CD4-positive, alpha-beta T cell treated with Interleukin-17A for 1 hour (primary cell): ENCODE measurements at places on chromosomes 5 and 9.

DNA sequence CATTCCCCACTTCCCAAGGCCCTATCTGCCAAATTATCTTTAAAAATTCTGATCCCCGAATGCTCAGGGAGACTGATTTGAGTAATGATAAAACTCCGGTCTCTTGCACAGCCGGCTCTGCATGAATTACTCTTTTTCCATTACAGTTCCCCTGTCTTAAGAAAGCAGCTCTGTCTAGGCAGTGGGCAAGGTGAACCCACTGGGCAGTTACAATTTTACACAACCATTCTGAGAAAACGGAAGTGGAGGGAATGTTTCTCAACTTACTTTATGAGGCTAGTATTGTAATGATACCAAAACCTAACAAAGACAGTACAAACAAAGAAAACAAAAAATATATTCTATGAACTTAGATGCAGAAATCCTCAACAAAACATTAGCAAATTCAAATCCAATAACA lies 100.0 kb downstream of the MCTP1 start:
- DNase-seq: no peak

- no peak for DNase-seq
These were observed 68.3 kb upstream of the TBC1D2 start for GRCh38 chr9:98323831-98324135.

DNA sequence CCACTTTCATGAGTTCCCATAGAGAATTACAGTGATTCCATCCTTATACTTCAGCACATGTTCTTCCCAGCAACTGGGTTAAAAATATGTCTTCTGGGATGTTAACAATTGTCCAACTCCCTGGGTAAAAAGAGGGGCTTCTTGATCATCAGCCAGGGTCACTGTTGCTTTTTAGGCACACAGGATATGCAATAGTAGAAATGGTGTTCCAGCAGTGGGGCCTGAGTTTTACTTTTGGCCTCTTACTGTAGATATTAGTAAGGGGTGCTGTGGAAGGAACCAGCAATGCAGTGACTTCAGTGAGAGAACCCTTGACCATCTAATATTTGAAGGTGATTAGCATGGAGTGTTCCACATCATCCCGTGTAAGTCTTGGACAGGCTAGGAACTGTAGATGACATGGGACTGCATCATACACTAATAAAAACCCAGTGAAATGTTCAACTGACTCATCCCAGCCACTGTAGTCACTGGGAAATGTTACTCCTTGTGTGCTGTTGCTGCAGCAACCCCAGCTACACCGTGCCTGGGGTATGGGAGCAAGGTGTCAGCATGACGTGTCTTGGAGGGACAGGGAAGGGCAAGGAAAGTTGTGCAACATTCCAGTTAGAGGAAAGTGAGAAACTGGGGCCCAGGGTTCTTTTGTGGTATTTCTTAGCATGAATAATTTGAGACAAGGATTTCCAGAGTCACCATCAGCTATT lies 610.9 kb downstream of the RAB3C start:
- DNase-seq: no peak

GRCh38 chr9:95088421-95089161 lies 228.9 kb downstream of the FANCC start:
- DNase-seq: no peak

DNA sequence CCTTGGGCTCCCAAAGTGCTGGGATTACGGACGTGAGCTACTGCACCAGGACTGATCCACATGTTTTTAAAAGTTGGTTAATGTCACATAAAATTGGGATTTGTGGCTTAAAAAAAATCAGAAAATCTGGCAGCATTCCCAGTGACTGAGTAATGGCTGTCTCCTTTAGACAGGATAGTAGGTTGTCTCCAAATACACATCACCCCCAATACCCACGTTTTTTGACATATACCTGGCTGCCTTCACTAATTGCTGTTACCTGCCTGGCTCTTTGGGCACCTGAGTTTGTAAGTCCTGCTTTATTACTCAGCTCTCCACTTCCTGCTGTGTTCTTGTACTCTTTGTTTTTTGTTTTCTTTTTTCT lies 84.8 kb downstream of the KDM4C start:
- DNase-seq: no peak

DNA sequence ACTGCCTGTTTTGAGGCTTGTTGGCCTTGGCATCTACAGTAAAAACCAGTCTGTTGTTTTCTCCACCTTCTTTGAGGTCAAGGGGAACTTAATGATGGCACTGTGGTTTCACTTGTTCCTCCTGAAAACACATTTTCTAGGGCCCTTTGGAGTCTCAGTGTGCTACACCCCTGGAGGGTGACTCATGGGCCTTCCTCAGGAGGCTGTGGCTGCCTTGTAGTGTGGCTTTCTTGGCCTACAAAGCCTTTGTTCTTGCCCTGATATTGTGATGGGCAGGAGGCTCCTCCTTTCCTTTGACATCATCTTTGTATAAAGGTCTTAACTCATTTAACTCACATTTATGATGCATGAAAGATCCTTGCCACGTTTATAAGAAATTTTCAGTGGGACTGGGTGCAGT lies 56.3 kb upstream of the GPBP1 start:
- peak; percentile 68 for DNase-seq

DNA sequence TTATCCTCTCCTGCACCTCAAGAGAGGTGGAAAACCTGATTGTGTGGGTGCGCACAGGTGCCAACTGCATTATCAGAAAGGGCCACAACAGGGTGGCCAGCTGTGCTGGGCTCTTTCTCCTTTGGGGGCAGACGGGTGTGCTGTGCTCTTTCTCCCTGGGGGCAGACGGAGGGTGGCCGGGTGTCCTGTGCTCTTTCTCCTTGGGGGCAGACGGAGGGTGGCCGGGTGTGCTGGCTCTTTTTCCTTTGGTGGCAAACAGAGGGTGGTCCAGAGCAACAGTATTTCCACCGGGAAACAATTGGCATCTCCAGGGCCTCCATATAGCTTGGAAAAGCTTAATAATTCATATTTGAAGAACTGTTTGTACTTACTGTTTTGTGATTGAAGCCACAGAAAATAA lies 6.8 kb downstream of the LMX1B start:
- no peak for DNase-seq

- no peak for DNase-seq
These were observed 385.9 kb upstream of the CHD1 start for GRCh38 chr5:99314721-99315120.

DNA sequence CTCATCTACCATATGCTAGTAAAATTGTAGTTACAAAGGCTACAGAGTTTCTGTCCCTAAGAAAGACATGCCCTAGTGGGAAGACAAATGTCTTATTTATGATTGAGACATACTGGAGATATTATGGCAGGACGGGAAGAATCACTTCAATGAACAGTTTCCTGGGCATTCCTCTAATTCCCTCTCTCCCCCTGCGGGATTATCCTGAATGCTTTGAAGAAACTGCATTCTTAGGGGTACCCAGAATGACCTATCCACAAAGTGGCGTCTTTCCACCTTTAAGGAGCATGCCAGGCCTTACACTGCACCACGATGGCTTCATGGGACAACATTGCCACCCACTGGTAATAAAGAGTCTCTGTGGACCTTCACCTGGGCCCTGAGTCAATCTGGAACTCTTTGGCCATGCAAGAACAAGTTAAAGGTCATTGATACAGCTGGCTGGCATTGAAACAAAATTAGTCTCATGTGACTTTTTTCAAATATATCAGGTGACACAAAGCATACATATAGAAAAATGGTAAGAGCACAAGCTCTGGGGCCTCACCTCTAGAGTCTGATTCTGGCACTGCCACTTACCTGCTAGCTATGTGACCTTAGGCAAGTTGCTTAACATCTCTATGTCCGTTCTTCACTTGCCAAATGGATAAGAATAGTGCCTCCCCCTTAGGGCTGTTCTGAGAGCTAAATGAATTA lies 32.0 kb downstream of the ANKRD55 start:
- peak; percentile 72 for DNase-seq

GRCh38 chr5:15529821-15530220 lies 29.8 kb downstream of the FBXL7 start:
- DNase-seq: no peak

- DNase-seq: no peak
These were observed 37.1 kb upstream of the RAPGEF6 start for GRCh38 chr5:131671994-131672655.
